ENCODE measurements at places on chromosomes 6 and 20.

DNA sequence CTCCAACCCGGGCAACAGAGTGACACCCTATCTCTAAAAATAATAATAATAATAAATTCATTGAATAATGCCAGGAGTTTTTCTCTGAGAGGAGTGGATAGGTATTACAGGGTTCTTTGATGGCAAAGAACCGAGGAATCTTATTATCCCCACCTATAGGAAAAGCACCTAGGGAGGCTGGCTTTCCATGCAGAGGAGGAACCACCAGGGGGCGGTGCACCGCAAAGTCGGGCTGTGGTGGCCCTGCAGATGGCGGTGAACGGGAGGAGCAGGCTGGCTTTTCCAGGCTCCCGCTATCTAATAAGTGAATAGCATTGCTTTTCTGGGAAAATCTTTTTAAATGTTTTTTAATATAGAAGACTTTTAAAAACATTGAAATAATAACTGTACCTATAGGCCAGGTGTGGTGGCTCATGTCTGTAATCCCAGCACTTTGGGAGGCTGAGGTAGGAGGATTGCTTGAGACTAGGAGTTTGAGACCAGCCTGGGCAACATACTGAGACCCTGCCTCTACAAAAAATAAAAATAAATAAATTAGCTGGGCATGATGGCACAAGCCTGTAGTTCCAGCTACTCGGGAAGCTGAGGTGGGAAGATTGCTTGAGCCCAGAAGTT, 864.2 kb downstream of the KIF16B start:
- DNase-seq = peak; percentile 27

DNA sequence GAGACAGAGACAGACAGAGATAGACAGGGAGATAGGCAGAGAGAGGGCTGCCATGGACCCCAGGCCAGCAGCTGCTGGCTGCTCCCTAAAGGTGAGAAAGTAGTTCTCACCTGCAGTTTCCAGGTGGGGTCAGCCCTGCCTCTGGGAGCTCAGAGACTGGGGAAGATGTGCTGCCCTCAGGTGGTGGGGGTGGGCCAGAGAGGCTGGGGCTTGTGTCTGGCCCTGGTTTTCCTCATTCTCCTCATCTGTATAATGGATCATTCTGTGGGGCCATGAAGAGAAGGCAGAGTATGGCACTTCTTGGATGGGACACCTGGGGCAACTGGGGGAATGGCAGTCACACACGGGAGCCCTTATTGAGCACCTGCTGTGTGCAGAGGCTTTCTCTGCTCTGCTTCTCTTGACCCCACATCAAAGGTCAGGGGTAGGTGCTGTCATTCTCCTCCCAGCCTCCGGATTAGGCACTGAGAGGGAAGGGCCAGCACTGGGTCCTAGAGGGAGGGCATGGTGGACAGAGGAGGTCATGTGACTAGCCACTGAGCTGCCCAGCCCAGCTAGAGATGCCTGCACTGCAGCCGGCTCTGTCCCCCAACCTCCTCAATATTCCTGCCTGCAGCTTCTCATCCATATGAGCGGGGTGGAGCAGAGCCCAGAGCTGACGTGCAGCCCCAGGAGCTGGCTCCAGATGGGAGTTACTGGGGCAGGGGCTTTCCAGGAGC, 4.1 kb downstream of the ANGPT4 start:
- DNase-seq = no peak

DNA sequence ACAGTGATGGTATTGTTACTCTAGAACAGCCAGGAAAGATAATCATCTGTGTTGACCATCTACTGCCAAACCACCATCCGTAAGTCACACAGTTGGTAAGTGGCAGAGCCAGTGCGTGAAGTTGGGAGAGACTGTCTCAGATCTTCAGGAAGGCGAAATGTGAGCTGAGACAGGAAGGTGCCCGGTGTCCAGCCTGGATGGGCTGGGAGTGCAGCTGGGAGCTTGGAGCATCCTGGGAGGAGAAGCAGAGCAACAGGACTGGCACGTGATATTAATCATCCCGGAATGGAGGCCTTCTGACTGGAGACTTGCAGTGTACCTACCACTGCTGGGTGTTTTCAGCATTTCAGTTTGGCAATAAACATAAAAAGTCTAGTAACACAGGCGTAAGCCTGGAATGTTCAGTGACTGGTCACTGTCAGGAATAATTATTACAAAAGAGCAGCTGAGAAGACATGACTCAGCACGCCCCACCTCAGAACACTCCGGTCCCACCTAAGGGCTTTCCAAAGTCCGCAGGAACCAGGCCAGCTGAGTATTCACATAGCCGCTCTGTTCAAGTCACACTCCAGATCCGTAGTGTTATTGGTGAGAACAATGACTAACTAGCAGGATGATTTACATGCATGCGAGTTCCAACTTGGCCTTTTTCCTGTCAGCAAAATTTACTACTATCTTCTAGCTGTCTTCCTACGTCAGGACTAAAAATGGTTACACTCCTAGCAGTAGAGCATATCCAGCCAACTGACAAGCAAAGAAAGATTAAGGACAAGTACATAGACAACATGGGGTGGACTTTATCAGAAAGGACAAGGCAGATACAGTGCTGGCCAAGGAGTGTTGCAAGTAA, 45.1 kb upstream of the PNRC1 start:
- no peak for DNase-seq

- DNase-seq = no peak
These were observed 249.5 kb upstream of the KCNG1 start for GRCh38 chr20:51272401-51272800.

GRCh38 chr20:24490598-24490997, 21.2 kb downstream of the SYNDIG1 start:
- DNase-seq = no peak

DNA sequence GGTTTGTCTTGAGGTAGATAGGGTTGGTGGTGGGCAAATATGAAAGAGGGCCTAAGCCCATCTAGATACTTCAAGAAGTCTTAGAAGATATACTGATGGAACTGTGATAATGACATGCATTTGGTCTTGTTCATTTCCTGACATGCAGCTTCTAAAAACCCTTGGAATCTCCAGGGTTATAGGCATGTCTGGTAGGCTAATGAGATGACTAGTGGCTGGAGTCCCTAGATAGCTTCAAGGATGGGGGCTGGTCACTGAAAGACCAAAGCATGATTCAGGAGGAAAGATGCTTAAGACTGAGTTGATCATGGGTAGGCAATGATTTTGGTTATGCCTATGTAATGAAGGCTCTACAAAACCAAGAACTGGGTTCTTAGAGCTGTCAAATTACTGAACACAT, 217.9 kb upstream of the MOCS1 start:
- DNase-seq = no peak

- no peak for DNase-seq
These were observed 45.1 kb upstream of the EPB41L1 start for GRCh38 chr20:36109251-36109947.

GRCh38 chr6:40880906-40881305, 158.1 kb downstream of the UNC5CL start:
- no peak for DNase-seq

GRCh38 chr6:124668028-124668427, 294.2 kb upstream of the RNF217 start:
- no peak for DNase-seq

- no peak for DNase-seq
These were observed 19.9 kb upstream of the NRN1 start for GRCh38 chr6:6026513-6027205.

Data from activated T-cell treated with anti-CD3 and anti-CD28 coated beads for 48 hours (primary cell).